ENCODE measurements at places on chromosomes 12 and 14.

- no peak for DNase-seq
Observed at GRCh38 chr12:66176105-66176900, 6.5 kb upstream of the TMBIM4 start.

GRCh38 chr12:57604454-57604991 is at the start of gene DTX3:
TSS of gene DTX3 (plus strand) at chr12:57604824. CDS start at chr12:57606518, 1,694 bp downstream.
- DNase-seq, result peak; percentile 83

- no peak for DNase-seq
Observed at GRCh38 chr12:40164034-40164433, 58.2 kb upstream of the SLC2A13 start.

GRCh38 chr12:58378028-58378427 is 436.7 kb downstream of the ATP23 start:
- no peak for DNase-seq

GRCh38 chr14:102182936-102183619 is 43.4 kb downstream of the WDR20 start:
- DNase-seq, result no peak

- no peak for DNase-seq
Observed at GRCh38 chr14:80323038-80323665, 111.8 kb upstream of the DIO2 start.

GRCh38 chr12:81021131-81021748 is 56.6 kb upstream of the ACSS3 start:
- no peak for DNase-seq

DNA sequence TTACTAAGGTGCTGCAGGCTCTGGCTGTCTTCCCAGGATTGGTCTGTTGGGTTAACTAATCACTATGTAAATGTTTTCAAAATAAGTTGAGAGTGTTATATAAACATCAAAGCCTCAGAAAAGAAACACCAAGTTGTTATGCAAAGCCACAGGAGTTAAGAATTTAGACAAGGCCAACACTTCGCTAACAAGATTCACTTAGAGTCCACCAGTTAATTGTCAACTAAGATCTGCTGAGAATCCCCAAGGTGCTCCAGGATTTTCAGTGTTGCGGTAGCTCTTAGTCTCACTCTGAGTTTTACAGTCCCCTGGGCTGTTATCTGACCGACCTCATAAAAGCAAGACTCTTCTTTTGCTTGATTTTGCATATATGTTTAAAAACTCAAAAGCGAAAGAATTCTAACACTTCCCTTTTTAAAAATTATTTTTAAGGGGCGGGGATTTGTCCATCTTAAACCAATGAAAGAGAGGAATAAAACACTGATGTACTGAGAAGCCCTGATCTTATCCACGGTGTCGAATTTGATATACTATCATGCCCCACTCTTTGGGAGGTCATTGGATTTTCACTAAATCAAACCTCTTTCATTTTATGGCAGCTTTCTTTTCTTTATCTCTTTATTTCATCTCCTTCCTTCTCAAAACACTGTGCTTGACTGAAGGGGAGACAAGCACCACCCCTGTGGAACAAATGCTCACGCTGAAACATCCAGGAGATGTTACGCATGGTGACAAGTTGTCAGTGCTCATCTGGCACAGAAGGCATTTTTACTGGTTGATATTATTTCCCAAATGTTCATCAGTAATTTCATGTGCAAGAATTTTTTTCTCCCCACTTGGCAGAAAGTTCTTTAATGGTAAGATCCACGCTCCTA is 7.0 kb downstream of the NIN start:
- no peak for DNase-seq
